ENCODE measurements at places on chromosomes 13 and 19. TPM values are rescaled to one million over a fixed set of nuclear protein-coding genes. Genes with fewer than 3 reads are reported as not detected.

KRTDAP gene
- 58.3 TPM for total RNA-seq

GNG7 gene
- total RNA-seq: 0.09 TPM

ZNF358 gene
- 30.2 TPM for total RNA-seq

SIGLEC6 gene
- total RNA-seq: not detected

ZSWIM9 gene
- total RNA-seq: 1.7 TPM

SIGLEC10 gene
- not detected for total RNA-seq

ZNF66 gene
- 5.4 TPM for total RNA-seq

MED16 gene
- 48.6 TPM for total RNA-seq

ZNF550 gene
- 4.7 TPM for total RNA-seq

NKG7 gene
- not detected for total RNA-seq

EPSTI1 gene
- total RNA-seq: 0.98 TPM

CYTH2 gene
- 33.1 TPM for total RNA-seq

RFPL4AL1 gene
- total RNA-seq: not detected

SYNGR4 gene
- not detected for total RNA-seq

GFY gene
- total RNA-seq: not detected

ATP1A3 gene
- total RNA-seq: 0.33 TPM

FUT3 gene
- 15.4 TPM for total RNA-seq

ZNF91 gene
- 7.7 TPM for total RNA-seq

SLC6A16 gene
- not detected for total RNA-seq

SIGLECL1 gene
- not detected for total RNA-seq

LINGO3 gene
- not detected for total RNA-seq

KASH5 gene
- not detected for total RNA-seq

ZNF837 gene
- total RNA-seq: 3.1 TPM

LRP3 gene
- 17.4 TPM for total RNA-seq

KLK12 gene
- 33.1 TPM for total RNA-seq

UGGT2 gene
- total RNA-seq: 10.0 TPM

PSG1 gene
- total RNA-seq: not detected

GSX1 gene
- not detected for total RNA-seq

CLEC4M gene
- not detected for total RNA-seq

VAV1 gene
- total RNA-seq: 2.3 TPM

SPACA4 gene
- total RNA-seq: not detected

HCST gene
- not detected for total RNA-seq

PSG6 gene
- not detected for total RNA-seq

NXNL1 gene
- total RNA-seq: not detected

PLK5 gene
- total RNA-seq: not detected

ZNF20 gene
- total RNA-seq: 2.9 TPM

SOHLH2 gene
- 0.07 TPM for total RNA-seq

CYSLTR2 gene
- total RNA-seq: not detected

GPR4 gene
- total RNA-seq: not detected

KANK2 gene
- 24.9 TPM for total RNA-seq

FAM216B gene
- not detected for total RNA-seq

ADAMTSL5 gene
- 5.2 TPM for total RNA-seq

POGLUT2 gene
- 8.8 TPM for total RNA-seq

LMTK3 gene
- total RNA-seq: 5.8 TPM

KCTD4 gene
- total RNA-seq: 0.09 TPM

ZNF578 gene
- 0.14 TPM for total RNA-seq

Measured in airway epithelial cell (primary cell).